Activated CD8-positive, alpha-beta T cell treated with anti-CD3 and anti-CD28 coated beads, Interleukin-2, amount 10 ng/mL, durations not matched to agents 7 days and 5 days (primary cell): ENCODE measurements at places on chromosomes 4 and X. TPM values are rescaled to one million over a fixed set of nuclear protein-coding genes. Genes with fewer than 3 reads are reported as not detected.

ZNF185 gene
- 0.84 TPM for total RNA-seq

DCLK2 gene
- total RNA-seq: not detected

- peak; percentile 56 for DNase-seq
These were observed 555.6 kb downstream of the PPARGC1A start for GRCh38 chr4:23333946-23334878.

DNA sequence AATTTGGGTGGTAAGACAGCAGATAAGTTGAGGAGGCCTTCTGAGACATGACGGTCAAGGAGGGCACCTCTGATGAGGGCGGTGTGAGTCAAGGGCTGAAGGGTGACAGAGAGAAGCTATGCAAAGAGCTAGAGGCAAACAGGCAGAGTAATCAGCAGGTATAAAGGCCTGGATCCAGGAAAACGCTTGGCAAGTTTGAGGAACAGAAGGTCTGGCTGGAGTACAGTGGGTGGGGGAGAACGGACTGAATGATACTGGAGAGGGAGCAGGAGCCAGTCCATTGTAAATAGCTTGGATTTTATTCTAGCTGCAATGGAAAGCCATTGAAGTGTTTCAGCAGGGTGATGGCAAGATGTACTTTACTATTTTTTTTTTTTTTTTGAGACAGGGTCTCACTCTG lies 39.3 kb downstream of the RAB33B start:
- no peak for DNase-seq

CENPVL2 gene
- not detected for total RNA-seq
